ENCODE measurements at places on chromosomes 7 and 10.

GRCh38 chr10:132696728-132697577, 89.0 kb downstream of the NKX6-2 start:
- no peak for DNase-seq

DNA sequence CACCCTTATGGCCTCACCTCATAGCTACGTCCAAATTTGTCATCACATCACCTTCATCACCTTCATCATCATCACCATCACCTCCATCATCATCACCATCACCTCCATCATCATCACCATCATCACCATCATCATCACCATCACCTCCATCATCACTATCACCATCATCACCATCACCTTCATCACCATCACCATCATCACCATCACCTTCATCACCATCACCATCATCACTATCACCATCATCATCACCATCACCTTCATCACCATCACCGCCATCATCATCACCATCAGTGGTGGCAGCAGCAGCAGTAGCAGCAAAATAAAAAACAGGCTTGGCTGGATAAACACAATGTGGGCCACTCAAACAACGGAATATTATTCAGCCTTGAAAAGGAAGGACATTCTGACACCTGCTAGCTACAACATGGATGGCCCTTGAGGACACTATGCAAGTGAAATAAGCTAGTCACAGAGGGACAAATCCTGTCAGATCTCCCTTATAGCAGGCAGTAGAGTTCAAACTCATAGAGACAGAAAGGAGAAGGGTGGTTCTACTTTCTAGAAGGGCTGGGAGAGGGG, 47.7 kb upstream of the PDGFA start:
- DNase-seq = no peak

- no peak for DNase-seq
These were observed 81.0 kb downstream of the SAMD9 start for GRCh38 chr7:93036807-93037206.

DNA sequence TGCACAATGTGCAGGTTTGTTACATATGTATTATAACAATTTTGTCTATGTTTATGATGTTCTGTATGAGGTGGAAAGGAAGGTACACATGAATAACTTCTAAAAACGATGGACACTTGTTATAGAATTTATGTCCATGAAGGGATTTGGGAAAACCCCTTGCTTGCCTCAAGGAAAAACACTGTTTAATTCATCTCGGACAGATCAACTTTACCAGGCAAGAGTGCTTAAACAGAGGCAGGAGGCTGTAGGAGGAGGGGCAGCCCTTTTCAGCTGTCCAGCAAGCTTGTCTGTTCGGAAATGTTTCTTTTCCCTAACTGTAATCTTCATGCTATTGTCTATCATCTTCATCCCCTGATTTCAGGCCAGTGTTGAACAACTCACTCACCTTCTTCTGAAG, 200.9 kb downstream of the CDC14C start:
- no peak for DNase-seq

DNA sequence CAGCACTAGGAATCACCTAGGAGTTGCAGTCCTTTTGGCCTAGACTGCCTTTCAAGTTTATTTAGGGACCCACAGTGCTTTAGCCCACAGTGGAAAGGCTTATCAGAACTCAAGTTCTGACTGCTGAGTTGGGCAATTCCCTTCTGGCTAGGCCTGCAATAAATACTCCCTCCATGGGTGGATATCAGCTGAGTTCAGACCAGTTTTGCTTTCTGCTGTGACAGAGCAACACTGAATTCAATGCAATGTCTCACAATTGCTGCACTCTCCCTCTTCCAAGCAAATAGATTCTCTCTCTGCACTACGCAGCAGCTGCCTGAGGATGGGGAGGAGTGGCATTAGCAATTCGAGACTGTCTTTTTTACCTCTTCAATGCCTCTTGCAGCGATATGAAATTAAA, 1153.3 kb downstream of the SORCS1 start:
- DNase-seq = no peak

DNA sequence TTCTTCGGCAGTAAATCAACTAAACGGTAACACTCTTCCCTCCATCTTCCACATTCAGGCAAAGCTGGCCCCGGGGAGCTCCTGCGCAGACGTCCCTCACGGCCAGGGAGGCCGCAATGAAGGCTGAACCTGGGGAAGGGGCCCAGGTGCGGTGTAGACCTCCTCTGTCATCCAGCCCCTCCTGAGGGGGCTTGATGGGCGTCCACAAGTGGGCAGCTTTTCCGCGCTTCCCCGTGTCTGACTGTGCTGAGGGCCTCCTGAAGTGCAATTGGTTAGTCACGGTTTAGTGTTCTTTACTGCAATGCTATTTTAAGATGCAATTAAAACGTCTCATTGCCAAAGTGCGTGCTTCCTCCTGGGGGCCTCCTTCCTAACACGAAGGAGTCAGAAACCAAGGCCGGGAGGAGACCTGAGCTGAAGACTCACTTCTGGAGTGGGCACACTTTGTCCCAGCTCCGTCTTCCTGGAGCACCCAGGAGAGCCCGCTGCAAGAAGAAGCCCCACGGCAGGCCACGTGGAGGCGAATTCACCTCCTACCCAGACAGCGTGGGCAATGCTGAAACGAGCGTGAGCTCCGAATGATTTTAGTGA, 173.3 kb downstream of the ELFN1 start:
- DNase-seq = no peak

DNA sequence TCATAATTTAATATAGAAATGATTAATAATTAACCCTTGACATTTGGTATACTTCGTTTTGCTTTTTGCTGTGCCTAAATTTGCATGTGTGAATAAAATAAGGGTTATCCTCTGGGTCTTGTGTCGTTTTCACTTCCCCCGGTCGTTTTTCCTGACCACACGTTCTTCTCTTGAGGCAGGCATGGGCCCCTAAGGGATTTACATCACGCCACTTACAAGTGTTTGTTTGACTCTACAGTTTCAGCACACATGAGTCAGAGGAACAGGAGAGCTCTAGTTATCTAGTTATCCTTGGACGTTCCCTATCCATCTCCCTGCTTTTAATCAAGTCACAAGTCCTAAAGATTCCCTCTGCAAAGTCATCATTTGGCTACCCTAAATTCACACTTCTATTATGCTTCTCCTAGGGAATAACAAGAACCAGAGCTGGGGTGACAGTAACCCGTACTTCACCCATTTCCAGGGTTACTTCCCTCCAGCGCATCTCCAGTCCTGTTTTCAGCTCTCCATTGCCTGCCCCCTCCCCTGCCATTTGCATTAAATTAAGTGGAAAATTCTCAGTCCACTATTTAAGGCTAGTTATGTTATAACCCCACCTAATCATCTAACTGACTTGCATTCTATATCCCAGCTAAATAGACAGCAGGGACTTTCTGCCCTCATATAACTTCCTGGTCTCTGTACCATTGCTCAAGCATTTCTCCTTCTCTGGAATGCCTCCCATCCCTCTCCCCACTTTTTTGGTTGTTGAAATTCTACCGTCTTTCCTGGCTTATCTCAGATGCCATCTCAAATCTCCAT, 206.9 kb downstream of the PTEN start:
- DNase-seq = no peak

GRCh38 chr10:131667561-131667960, 233.2 kb upstream of the PPP2R2D start:
- no peak for DNase-seq

- no peak for DNase-seq
These were observed 150.6 kb upstream of the FOXP2 start for GRCh38 chr7:114264023-114264422.

DNA sequence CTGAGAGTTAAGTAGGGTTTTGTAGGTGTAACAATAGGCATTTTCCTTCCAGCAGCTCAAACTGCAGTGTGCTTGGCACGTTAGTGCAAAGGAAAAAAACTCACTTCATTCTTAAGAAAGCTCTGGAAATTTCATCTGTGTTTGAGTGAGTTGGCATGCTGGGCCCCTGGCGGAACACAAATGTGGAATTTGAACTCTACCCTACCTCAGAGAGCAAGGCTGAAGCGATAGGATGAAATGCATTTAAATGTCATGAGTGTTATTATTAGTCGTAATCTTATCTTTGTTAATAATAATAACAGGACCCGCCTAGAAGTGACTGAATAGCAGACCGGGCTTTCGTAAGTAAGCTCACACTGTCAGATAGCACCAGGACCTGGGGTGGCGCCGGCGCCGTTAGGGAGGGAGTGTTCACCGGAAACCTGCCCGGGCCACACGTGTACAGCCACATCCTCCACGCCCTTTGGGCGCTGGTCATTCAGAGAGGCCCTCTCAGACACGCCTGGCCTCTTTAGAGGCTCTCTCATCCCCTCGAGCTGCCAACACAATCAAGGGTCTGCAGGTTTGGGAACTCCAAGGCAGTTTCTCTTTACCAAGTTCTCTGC, 63.5 kb downstream of the GRK5 start:
- no peak for DNase-seq

DNA sequence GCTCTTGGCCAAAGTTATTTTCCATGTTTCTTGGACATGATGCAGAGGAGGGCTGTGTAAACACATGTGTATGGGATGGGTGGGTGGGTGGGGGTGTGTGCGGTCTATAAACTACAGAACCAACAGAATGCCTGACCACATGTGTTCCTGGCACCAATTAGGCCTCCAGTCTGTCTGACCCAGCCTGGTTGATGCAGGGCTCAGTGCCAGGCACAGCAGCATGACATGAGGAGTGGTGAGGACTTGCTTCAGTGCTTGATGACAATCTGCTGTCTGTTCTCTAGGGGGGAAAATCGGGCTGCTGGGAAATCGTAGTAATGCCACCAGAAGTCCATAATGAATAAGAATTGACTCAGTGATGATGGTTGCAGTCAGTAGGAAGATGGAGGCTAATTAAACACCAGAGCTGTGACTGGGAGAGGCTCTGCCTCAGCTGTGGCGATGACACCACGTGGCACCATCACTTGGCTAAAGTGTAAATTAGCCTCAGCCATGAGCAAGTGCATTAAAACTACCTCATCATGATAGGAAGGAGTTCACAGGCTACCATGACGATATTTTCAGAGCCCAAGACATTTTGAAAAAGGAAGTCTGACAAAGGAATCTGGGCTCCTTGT, 260.1 kb upstream of the PODXL start:
- no peak for DNase-seq

DNA sequence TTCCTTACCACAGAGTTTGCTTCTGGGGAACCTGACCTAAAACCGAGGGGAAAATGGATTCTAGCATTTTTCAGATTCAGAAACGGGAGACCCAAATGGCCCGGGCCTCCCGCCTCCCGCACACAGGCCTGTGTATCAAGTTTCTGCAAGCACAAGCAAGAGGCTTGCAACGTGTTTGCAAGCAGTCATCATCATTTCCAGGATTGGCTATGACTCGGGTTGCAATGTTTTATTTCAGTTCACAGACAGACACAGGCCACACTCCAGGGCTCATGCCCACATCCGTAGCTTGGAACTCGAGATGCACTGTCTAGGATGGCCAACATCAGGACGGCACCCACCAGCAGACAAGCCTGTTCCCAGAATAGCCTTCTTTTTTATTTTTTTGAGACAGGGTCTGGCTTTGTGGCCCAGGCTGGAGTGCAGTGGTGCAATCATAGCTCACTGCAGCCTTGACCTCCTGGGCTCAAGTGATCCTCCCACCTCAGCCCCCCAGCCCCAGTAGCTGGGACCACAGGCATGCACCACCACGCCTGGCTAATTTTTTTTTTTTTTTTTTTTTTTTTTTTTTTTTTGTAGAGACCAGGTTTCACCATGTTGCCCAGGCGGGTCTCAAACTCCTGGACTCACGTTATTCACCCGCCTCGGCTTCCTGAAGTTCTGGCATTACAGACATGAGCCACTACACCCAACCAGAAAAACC, 68.1 kb upstream of the FOXK1 start:
- no peak for DNase-seq

Data from stimulated activated CD8-positive, alpha-beta memory T cell treated with anti-CD3 and anti-CD28 coated beads, Interleukin-4, amount 100 ng/mL, for 1 hour (primary cell).